ENCODE measurements at places on chromosomes 11 and 22.

GRCh38 chr11:128195057-128195751 is 392.2 kb downstream of the ETS1 start:
- peak; percentile 6 for DNase-seq

GRCh38 chr11:103878646-103879045 is 157.8 kb upstream of the DDI1 start:
- DNase-seq, result no peak

GRCh38 chr11:88655196-88655595 is 317.7 kb upstream of the CTSC start:
- DNase-seq, result no peak

DNA sequence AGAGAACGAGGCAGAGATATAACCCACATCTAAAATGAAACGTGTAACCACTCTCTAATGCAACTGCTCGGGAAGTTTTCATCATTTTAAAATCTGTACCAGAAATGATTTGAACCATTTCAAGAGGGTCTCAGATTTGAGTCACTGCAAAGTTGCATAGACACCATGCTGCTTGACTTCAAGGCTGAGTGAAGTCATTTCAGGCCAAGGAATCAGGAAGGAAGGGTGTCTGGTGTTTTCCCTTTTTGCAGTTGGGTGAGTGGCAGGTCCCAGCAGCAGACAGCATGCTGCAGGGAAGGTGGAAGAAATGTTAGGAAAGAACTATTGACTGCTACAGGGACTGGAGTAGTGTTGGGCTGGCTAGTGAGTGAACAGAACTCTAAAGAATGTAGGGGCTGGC is 16.5 kb downstream of the TANGO2 start:
- no peak for DNase-seq

DNA sequence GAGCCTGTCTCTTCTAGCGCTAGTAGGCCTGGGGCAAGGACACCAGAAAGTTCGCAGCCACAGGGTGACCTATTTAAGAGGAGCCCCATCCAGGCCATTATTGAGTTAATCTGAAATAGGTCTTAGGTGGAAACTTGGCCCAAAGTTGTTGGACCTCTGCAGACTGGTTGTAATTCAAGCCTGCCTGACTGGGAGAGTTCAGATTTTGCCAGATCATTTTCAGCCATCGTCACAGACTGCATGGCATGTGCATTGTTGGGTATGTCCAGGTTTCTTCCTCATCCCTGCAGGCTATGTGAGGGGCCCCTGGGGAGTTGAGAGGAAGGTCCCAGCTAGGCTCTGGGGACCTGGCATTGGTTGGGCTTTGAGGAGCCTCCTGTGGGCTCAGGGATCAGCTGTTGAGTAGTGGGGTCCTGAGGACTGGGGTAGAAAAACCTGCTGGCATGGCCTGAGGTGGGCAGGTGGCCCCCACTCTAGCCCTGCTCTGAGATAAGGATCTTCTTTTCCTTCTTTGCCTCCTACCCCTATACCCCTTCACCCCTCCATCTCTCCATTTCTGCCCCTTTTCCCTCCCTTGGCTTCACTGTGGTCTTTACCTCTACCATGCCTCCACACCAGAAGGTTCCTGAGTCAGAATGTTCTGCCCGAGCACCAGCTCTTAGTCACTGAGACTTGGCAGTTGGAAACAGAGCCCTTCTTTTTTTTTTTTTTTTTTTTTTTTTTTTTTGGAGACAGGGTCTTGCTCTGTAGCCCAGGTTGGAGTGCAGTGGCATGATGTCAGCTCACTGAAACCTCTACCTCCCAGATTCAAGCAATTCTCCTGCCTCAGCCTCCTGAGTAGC is 112.7 kb downstream of the MORC2 start:
- no peak for DNase-seq

Measured in stimulated activated CD4-positive, alpha-beta T cell treated with anti-CD3 and anti-CD28 coated beads, Interleukin-15, amount 100 ng/mL, for 1 hour (primary cell).